ENCODE measurements at places on chromosomes 3 and 15.
A peak's percentile ranks its signal among the peaks of the same experiment; 100 is the strongest.

DNA sequence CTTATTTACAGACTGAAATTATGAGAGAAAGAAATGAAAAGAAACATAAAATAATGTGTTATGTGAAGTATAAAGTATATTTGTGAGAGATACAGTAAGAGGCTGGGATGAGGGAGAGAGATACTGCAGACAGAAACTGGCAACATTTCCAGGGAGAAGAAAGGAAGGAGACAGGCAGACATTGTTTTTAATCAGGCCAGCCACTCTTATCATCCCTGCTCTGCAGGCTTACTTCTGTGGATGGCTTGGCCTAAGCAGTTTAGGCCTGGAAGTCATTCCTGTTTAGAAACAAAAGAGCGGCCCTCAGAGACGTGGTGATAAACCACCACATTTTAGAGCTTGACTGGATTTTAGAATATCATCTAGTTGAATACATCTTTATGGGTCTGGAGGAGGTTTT lies 12.4 kb downstream of the PCCB start:
- no peak for DNase-seq

DNA sequence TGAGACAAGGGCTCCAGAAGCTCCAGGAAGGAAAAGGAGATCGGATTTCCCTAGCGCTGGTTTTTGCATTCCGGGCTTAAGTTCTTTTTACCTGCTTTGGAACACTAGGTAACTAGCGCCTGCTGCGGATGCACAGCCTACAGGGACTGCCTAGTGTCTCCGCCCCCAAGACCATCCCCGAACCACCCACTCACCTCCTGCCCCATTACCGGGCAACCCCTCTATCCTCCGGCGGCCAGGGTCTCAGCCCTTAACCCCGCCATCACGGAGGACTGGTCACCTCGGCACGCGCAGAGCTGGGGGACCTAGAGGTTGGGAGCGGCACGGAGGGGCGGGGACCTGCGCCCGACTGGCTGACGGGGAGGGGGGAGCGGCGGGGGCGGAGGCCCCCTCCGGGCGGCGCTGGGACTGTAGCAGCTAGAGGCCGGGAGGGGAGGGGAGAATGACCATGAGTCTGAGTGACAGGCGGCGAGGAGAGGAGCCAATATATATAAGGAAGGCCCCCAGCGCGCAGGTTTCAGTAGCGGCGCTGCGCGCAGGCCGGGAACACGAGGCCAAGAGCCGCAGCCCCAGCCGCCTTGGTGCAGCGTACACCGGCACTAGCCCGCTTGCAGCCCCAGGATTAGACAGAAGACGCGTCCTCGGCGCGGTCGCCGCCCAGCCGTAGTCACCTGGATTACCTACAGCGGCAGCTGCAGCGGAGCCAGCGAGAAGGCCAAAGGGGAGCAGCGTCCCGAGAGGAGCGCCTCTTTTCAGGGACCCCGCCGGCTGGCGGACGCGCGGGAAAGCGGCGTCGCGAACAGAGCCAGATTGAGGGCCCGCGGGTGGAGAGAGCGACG lies at the start of gene DLL4:
TSS of gene DLL4 (plus strand) at position 520 of the 839 bp plus-strand sequence. CDS start 329 bp downstream, outside the sequence.
- DNase-seq = peak; percentile 67

GRCh38 chr15:70503798-70504298 lies 259.5 kb downstream of the UACA start:
- no peak for DNase-seq

GRCh38 chr15:94023531-94023930 lies 207.8 kb upstream of the MCTP2 start:
- peak; percentile 20 for DNase-seq

DNA sequence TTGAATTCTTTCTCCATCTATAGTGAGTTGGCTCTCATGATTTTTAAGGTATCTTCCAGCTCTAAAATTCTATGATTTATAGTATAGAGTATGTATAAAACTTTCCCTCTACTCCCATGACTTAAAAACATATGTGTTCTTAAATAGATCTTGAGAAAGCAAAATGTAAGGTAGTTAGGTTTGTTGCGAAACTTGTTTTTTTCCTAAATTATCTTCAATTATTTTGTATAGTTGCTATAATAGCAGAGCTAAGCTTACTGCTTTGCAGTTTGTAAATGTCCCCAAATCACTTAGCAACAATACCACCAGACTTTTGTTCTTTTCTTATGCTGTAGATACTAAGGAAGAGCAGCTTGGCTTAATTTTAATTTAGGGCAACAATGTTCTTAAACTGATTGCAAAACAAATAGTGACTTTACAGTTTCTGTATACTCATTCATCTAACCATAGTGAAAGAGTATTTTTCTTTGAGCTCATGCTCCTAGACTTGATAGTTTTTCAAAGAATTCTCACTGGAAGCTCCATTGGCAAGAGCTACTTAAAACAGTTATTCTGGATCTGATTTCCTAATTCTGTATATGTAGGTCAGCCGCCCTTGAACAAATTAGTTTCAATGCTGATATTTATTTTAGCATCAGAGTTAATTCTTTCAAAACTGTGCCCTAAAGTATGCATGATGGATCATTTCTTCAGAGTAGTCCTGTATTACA lies 61.2 kb downstream of the LYSMD4 start:
- no peak for DNase-seq

DNA sequence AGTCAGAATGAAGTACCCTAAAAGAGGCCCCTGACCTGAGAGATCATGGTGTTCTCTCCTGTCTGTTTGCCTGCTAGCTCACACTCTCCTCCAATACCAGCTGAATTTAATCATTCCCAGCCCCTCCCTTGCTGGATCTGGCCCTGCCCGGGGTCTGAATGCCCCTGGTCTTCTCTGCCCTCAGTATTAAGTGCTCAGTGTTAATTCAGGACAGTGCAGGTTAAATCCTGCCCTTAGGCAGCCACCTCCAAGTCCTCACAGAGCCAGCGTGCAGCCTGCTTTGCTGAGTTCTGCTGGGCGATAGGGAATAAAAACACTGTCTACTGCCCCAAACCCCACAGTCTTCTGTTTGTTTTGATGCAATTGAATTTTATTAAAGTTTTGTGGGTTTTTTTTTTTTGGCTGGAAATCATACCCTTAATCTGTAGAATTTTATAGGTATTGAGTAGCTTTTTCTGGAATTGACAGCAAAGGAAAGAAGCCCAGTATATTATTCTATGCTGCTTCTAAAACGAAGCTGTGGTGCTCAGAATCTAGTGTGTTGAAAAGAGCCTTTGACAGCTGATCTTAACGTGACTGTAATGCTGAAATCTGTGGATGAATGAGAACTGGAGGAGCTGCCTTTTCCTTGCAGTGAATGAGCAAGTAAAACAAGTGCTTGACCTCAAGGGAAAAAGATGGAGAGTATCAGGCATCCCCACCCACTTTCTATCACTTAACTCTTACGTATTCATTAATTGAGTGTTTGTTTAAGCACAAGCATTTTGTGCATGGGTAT lies 12.3 kb upstream of the BDH1 start:
- DNase-seq = no peak

DNA sequence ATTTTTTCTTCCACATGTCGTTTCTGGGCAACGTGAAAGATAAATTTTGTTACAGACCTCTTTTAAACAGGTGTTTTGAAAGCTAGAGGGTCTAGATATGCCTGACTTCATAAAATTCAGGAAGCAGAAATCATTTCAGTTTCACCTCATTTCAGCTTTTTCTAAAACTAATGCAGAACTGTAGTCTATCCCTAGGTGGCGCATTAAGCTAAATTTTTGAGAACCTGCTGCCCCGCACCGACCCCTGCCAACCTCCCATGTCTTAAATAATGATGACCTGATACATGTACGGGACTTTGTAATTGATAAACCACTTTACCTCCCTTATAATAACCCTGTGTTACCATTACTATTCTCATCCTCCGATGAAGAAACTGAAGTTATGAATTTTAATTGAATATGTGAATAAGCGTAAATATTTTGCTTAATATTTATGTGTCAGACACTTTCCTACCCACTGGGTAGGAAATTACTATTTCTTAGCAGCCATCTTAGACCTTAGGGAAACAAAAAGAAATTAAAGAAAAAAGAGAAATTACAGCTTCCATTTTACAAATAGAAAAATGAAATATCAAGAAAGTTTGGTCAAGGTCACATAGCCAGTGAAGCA lies 78.7 kb upstream of the GCNT3 start:
- DNase-seq = peak; percentile 66

GRCh38 chr3:24343084-24343783 lies 151.4 kb downstream of the THRB start:
- no peak for DNase-seq

DNA sequence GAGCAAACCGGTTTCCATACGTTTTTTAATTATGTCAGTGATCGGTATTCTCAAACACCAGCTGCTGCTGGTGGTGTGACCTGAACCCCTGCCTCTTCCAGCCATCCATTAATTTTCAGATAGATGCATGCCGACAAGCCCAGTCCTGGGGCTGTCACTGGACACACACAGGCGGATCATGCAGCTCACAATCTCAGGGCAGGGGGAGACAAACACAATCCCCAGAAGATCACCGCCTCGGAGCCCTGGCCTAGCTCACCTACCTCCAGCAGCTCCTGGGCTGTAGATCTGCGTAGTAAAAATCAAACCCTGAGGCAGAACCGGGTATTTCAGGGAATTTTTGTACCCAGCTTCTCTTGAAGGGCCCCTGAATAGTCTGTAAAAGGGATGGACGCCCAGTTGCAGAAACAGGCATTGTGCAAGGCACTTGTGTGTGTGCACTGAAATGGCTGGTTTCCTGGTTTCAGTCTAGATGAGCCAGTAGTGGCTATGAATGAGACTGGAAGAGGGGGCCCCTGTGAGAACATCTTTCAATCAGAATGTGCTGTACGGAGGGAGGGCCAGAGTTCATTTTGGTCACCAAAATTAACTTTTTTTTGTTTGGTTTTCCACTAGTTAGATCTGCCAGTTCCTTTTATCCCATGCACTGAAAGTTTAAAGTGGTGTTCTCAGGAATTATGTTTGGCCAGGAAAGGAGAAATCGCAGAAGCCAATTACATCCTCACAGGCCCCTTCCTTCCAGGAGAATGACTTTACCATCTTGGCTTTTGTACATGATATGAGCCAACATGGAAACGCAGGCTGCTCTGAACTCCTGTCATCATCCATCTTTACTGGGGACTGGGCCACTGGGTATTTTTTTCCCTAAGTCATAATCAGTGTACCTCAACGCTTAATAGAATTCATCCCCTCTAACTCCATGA lies 55.0 kb upstream of the RPL32 start:
- DNase-seq = no peak

DNA sequence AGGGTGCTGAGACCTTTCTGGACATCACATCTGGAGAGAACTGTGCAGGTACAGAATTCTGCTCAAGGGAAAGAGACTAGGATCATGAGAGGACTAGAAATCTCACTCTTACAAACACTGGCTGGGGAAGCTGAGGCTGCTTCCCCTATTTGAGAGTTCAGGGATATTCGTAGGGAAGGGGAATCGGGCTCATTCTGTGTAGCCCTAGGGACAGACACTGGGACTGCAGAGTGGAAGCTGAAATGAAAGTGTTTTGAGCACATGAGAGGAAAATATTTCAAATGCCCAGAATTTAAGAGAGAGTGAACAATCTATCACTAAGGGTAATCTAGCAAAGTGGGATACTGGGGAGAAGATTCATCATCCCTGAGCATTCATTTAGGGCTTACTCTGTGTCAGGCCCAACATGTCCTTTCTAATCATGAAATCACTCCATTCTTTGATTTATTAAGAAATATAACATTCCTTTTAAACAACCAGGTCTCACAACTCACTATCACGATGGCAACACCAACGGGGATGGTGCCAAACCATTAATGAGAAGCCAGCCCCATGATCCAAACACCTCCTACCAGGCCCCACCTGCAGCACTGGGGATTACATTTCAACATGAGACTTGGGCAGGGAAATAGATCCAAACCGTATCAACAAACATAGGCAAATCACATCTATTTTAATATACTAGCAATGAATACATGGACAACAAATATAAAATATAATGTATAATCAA lies 63.0 kb downstream of the CPN2 start:
- peak; percentile 41 for DNase-seq

DNA sequence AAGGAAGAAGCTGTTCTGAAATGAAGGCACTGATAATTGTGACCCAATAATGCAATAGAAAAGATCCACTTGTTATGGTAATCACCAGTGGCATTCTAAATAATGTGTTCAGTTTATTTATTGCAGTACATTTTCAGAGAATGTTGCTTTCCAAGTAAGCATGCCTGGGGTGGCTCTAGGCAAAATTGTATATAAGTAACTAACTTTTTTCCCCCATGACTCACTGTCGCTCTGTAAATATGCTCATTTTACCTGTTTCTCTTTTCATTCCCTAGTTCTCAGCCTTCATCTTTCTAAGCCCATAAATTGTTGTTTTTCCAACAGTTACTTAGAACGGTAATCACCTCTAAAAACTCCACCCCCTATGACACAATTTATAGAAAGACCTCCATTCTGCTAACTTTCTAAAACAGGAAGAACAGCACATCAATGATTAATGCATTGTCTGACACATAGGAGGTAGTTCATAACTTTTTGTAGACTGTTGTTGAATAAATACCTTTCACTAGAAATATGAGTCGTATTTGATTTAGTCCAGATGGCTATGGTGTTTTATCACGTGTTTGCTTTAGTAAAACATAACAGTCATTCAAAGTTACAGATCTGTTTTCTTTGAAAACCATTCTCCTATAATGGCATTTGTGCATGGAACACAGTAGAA lies 143.1 kb downstream of the LSAMP start:
- DNase-seq = no peak

- no peak for DNase-seq
Observed at GRCh38 chr3:4271834-4272233, 31.3 kb upstream of the SETMAR start.

DNA sequence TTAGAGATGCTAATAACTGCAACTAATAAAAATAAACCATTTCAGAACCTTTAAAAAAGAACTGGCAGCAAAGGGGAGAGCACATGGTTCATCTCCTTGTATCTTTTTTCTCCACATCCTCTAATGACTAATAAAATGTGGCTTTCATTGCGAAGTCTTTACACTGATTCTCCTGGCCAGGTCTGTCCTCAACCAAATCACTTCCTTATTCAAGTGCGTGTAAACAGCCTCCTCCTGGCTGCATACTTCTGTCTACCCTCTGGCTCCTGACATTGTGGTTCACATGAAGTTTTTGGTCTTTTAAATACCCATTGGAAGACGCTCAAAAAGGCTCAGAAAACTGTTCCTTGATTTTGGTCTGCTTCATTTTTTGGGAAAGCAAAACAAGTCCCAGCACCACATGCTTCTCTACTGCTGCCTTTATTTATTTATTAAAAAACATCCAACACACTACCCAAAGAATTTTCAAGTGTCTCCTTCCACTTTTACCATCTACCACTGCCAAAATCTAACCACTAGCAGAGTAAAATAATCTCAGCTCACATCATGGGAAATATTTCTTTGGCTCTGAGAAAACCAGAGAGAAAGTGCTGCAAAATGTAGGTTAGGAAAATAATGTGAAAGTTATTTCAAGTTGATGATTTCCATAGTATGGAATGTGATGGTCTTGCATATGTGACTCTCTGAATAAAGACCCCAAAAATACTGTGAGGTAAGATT lies 85.1 kb downstream of the EFL1 start:
- DNase-seq = peak; percentile 23

GRCh38 chr3:31009881-31010280 lies 115.4 kb upstream of the GADL1 start:
- no peak for DNase-seq

Data from NCI-H526 treated with DMSO at 0.1 percent for 48 hours (cell line).